CD4-positive, alpha-beta T cell treated with Interleukin-6 for 4 hours (primary cell): ENCODE measurements at places on chromosomes 12 and 14.

DNA sequence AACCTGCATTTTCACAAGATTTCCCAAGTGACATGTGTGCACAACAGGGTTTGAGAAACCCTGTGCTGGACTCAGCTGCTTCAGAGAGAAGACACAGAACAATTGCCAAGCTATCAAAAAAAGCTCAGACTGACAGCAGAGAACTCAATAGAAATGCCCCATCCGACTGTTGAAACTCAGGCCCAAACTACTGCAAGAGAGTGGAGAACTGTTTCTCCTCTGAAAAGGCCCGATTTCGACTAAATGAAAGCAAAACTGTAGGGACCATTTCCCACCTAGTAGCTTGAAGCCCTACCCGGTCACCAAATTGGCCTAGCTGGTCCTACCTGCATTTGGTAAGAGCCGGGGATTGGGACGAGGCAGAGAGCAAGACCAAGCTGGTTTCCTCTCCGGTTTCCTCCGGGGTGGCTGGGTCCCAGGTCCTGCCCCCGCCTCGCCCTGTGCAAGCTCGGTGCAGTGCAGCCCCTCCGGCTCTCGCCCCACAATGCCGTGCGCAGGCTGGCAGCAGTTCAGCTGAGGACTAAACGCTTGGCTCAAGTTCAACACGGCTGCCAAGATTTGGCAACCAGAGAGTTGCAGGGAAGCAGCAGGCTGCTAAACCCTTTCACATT, 1180.6 kb downstream of the VRK1 start:
- peak; percentile 90 for DNase-seq

DNA sequence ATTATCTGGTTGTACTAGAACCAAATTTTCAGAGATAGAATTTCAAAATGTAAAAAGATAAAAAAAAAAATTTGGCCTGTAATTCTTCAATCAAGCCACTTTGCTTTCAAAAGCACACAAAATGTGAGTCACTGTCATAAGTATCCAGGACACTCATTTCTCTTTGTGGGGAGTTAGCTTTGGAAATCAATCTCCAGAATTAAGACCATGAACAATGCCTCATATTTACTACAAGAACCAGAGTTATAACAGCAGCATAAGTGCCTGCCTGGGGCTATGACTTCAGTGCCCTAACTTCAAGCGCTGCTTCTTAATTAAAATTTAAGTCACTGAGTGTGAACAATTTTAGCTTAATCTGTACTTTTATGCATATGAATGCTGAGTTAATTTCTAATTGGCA, 162.1 kb downstream of the C12orf42 start:
- no peak for DNase-seq

GRCh38 chr12:48009471-48009870, 5.2 kb upstream of the COL2A1 start:
- DNase-seq: no peak

DNA sequence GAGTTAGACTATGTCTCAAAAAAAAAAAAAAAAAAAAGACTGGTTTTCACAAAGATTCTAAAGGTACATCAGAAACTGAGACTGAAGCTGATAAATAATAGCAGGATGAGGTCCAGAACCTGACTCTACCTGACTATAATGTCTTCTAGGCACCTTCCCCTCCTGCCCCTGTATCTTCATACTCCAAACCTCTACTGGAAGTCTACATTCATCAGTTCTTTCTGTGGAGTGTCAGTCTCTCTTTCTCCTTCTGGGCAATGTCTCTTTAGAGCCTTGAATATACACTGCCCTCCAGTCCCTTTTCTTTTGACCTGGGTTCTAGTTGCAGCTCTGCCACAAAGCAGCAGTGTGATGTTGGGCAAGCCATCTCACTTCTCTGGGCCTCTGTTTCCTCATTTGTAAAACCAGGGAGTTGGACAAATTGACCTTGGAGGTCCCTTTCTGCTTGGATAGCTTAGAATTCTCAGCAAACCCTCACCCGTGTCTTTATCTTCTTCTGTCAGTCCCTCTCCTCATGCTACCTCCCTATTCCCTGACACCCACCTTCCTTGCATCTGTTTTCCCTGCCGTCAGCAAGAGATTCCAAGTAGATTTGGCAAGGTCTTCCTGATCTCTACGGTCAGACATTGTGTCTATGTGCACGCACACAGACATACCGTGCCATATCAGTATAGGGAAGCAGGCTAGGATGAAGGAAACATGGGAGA, 4.3 kb downstream of the NFE2 start:
- DNase-seq: no peak

DNA sequence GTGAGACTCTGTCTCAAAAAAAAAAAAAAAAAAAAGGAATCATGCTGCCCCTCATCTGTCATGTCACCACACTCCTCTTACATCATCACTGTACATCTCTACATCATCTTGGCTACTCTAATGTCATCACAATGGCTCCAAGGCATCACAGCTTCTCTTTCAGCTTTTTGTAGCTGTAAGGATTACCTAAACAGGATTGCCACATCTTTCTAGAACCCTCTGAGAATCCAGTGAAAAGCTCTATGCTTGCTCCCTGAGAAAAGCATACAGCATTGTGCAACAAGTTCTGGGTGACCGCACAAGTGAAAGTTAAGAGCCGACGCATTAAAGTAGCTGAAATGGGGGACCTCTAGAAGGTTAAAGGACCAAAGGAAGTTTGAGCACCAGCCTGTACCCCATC, 272.5 kb downstream of the C12orf50 start:
- DNase-seq: no peak

DNA sequence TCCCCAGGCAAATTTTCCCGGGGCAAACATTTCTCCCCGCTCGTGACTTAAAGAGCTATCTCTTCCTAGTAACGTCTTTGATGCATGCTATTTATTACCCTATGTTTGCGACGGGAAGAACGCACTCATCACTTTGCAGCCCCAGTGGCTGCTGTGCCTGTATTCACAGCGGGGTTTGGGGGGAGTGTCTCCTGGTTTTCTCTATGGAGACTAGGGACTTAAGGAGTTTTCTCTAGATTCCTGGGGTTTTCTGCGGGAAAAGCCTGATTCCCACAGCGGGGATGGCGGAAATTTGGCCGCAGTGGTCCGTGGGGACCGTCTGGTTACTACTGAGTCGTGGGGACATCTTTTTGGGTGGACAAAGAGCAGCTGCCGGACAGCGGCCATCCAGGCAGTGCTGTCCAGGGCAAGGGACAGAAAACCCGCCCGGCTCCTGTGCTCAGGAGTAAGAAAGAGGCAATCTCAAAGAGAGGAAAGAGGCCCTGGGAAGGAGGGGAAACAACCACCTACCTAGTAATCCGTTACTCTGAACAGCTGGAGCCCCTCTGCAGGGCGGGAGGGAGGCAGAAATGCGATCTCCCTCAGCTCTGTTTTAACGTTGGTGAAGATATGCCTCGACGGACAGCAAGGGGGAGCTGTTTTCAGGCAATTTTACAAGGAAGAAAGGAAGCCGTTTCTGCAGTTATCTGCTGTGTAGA, 771 bp upstream of the AVPR1A start:
- no peak for DNase-seq

GRCh38 chr12:64696080-64696741, 63.0 kb downstream of the GNS start:
- no peak for DNase-seq

- DNase-seq: no peak
Observed at GRCh38 chr12:131065801-131066200, 112.1 kb downstream of the ADGRD1 start.

- DNase-seq: no peak
Observed at GRCh38 chr12:52029685-52030084, 21.6 kb upstream of the NR4A1 start.

DNA sequence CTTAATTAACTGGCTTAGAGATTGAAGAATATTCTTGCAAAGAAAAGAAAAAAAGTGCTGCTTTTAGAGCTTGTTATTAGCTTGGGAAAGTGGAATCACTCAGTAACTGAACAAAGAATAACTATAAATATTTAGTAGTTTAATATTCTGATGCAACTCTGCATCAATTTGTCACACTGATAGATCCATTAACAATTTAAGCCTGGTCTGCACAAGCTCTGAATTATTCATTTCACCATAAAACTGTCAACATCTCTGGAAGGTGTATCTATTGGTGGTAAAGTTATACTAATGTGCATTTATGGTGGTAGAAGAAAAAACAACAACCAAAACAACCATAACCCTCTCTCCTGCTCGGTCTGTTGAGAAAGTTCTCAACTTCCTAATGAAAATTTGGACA, 38.1 kb upstream of the SLC35F4 start:
- no peak for DNase-seq

DNA sequence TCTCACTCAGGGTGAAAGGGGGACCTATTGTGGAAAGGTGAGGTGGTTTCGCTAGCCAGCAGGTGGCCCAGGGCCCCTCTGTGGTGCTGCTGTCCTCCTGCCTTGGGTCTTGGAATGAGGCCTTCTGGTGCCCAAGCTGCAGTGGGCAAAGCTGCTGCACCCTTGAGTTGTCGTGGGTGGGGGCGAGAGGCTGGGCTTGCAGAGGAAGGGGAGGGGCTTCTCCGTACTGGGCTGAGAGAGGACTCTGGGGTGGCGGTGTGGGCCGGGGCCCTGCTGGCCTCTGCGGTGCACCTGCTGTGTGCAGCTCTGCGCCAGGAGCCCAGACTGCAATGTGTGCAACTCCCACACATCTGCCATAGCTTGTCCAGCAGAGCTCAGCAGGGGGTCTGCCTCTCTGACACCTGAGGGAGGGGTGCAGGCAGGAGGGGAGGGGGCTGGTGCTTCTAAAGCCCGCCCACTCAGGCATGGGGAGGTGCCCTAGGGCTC, 145.8 kb downstream of the KIF26A start:
- no peak for DNase-seq

GRCh38 chr12:124464830-124465229, 102.6 kb downstream of the NCOR2 start:
- DNase-seq: no peak

DNA sequence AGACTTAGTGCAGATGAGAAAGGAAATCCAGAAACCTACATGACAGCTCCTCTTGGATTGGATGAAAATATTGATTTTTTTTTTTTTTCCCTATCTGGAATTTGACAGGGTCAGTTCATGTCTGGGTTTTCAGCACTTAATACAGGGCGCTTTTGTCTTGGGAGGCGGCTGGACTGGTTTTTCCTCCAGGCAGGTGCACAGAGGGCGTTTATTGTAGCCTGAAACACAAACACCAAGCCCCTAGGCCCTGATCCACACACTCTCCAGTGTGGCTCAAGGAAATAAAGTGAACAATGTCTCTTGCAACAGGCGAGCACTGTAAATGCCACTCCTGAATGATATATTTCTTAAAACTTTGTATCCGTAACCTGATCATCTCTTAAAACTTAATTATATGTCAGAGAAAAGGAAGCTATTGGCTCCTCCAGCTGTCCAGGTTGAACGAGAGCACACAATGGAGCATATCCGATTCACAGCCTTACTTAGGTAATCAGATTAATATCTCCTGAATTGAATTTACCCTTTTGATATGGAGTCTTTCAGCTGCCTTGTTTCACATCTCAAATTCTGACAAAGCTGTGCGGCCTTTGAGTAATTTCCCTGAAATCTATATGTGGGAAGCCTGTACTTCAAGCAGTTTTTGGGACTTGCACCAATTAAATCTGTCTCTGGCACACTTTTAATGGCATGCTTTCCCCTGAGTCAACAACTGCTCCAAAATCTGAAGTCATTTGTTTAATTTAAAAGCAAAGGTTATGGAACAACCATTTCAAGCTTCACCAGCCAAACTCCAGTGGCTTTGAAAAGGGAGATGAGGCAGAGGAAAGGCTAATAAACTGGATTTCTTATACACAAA, 485.7 kb downstream of the ZFP36L1 start:
- no peak for DNase-seq

DNA sequence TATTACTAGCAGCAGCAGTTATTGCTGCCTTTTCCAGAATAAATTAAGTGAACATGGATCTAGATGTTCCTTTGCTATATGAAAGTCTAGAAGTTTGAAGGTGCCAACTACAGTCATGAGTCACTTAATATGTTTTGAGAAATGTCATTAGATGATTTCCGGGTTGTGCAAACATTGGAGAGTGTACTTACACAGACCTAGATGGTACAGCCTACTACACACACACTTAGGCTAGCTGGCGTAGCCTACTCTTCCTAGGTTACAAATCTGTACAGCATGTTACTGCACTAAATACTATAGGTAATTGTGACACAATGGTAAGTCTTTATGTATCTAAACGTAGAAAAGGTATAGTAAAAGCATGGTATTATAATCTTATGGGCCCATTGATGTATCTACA, 368.1 kb downstream of the PDZRN4 start:
- no peak for DNase-seq

GRCh38 chr12:94073441-94074051, 74.8 kb upstream of the PLXNC1 start:
- DNase-seq: no peak

GRCh38 chr14:53683229-53683628, 273.4 kb downstream of the BMP4 start:
- no peak for DNase-seq

- DNase-seq: no peak
Observed at GRCh38 chr14:31006703-31007102, 18.7 kb upstream of the AP4S1 start.

DNA sequence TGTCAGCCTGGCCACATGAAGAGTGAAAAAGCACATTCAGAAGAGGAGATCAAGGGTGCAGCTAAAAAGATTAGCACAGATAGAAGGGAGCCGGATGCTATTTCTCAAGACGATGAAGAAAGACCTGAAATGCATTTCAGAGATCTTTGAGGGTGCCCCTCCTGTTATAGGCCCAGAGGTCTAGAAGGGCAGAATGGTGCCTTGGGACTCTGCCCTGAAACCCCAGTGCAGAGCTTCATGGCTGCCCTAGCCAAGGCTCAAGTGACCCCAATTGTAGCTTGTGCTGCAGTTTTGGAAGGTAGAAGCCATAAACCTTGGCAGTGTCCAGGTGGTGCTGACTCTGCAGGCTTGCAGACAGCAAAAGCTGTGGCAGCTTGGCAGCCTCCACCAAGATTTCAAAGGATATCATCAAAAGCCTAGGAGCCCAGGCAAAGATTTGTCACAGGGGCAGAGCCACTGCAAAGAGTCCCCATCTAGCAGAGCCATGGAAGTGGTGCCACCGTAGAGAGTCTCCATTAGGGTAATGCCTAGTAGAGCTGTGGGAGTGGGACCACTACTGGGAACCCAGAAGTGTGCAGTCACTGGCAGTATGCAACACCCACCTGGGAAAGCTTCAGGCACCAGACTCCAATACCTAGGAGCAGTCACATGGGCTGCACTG, 6.4 kb downstream of the LACRT start:
- no peak for DNase-seq
